ENCODE measurements at places on chromosomes 6 and 20.

- DNase-seq: no peak
These were observed 6.4 kb downstream of the SERAC1 start for GRCh38 chr6:158161566-158162254.

DNA sequence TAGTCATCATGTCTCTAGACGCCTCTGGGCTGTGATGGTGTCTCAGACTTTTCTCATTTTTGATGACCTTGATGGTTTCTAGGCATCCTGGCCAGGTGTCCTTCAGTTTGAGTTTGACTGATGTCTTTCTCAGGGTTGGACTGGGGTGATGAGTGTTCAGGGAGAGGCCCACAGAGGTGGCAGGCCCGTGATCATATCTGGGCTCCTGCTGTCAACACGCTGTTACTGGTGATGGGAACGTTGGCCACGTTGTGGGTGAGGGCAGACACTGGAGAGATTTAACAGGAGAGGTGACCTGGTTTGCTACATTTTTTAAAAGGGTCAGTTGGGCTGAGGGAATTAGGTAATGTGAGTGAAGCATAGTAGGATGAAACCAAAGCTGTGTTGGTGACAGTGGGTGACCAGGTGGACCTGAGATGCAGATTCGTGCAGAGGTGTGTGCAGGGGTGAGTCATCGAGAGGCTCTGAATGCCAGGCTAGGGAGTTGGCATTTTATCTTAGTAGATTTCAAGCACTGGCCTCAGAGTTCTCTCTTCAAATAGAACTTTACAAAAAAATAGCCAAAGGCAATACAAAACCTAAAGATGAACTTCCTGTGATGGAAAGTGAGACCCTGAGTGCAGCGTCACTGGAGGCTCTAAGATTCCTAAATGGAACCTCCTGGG lies 174.1 kb downstream of the CDH26 start:
- DNase-seq: no peak

GRCh38 chr6:107769053-107769658 lies 55.0 kb downstream of the SCML4 start:
- DNase-seq: no peak

- DNase-seq: no peak
These were observed 5.2 kb downstream of the RPS12 start for GRCh38 chr6:132819405-132820161.

- DNase-seq: no peak
These were observed 156.8 kb downstream of the PKHD1 start for GRCh38 chr6:51930602-51931001.

- no peak for DNase-seq
These were observed 380.2 kb upstream of the MMS22L start for GRCh38 chr6:97663252-97663651.

DNA sequence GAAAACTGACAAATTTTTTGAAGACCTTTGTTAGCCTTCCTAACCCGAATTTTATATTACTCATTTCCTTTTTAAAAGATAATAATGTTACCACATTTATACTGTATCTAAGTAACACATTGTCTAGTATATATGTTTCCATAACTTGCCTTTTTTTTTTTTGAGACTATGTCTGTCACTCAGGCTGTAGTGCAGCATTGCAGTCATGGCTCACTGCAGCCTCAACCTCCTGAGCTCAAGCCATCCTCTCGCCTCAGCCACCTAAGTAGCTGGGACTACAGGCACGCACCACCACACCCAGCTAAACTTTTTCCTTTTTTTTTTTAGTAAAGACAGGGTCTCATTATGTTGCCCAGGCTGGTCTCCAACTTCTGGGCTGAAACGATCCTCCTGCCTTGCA lies 18.6 kb downstream of the ZNFX1 start:
- DNase-seq: no peak

- no peak for DNase-seq
These were observed 85.5 kb upstream of the DTNBP1 start for GRCh38 chr6:15748341-15748740.

DNA sequence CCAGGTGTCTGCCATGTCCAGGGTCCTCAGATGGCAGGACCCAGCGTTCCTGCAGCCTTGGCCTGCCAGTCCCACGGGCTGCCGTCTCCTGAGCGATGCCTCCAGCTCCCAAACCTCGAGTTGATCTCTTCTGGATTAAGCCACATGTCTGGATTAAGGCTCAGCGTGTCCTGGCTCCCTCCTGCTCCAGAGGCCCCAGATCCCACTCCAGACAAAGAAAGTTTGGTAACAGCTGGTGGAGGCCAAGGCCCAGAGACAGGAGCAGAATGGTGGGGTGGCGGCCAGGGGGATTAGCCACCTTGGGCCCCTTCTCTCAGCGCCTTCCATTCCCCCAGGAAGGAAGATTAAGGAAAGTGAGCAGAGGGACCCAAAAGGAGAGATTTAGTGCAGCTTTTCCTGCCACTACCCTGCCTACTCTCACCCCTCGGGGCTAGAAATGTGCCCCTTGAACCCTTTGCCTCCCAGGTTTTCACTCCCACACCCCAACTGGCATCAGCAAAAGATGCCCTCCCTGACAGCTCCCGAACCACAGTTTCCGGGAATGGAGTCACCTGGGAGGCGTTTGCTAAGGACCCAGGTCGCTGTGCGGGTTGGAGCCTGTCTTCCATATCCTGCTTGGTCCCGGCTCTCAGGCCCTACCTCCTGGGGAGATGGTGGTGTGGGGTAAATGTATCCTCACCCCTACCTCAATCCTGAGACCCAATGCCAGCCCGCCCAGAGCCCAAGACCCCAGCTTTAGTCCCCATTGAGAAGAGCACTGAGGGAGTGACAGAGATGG lies 6.9 kb downstream of the SPDEF start:
- no peak for DNase-seq

DNA sequence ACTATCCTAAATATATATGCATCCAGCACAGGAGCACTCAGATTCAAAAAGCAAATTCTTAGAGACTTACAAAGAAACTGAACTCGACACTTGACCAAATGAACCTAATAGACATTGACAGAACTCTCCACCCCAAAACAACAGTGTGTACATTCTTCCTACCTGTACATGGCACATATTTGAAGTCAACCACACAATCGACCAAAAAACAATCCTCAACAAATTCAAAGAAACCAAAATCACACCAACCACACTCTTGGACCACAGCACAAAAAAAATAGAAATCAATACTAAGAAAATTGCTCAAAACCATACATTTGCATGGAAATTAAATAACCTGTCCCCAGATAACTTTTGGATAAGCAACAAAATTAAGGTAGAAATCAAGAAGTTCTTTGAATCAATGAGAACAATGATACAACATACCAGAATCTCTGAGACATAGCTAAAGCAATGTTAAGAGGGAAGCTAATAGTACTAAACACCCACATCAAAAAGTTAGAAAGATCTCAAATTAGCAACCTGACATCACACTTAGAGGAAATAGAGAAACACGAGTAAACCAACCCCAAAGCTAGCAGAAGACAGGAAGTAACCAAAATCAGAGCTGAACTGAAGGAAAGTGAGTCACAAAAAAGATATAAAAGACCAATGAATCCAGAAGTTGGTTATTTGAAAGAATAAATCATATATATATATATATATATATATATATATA lies 12.5 kb upstream of the TREM1 start:
- no peak for DNase-seq

- DNase-seq: no peak
These were observed 42.8 kb upstream of the PLCG1 start for GRCh38 chr20:41094353-41095055.

DNA sequence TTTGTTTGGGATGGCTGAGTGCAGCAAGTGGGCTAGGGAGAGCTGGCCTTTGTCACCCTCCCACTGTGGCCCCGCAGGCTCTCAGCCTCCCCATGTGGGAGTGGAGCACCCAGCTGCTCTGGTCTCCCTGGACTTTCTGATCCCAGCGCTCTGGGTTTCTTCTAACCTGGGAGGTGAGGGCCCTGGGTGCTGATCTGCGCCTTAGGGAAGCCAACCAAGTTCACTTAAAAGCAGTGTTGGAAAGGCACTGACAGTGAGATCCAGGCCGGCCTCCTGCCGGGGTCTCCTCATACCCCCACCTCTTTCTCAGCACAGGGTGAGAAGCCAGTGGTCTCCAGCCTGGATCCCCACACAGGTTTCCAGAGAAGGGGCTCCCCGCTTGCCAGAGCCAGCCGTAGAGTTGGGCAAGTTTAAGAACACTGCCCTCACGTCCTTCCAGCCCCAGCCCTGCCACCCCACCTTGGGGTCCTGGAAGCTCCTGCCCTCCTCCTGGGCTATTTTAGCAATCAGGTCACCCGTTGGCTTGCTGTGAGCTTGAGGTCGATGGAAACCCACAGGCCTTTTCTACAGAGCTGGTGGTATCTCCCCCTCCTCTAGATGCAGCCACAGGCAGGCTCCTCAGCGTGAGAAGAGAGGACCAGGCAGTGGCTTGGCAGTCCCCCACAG lies 9.6 kb downstream of the C20orf203 start:
- DNase-seq: no peak

GRCh38 chr6:43246301-43247113 lies 3.2 kb downstream of the TTBK1 start:
- DNase-seq: peak; percentile 86

- DNase-seq: no peak
These were observed 25.3 kb upstream of the MDGA1 start for GRCh38 chr6:37723016-37723415.

DNA sequence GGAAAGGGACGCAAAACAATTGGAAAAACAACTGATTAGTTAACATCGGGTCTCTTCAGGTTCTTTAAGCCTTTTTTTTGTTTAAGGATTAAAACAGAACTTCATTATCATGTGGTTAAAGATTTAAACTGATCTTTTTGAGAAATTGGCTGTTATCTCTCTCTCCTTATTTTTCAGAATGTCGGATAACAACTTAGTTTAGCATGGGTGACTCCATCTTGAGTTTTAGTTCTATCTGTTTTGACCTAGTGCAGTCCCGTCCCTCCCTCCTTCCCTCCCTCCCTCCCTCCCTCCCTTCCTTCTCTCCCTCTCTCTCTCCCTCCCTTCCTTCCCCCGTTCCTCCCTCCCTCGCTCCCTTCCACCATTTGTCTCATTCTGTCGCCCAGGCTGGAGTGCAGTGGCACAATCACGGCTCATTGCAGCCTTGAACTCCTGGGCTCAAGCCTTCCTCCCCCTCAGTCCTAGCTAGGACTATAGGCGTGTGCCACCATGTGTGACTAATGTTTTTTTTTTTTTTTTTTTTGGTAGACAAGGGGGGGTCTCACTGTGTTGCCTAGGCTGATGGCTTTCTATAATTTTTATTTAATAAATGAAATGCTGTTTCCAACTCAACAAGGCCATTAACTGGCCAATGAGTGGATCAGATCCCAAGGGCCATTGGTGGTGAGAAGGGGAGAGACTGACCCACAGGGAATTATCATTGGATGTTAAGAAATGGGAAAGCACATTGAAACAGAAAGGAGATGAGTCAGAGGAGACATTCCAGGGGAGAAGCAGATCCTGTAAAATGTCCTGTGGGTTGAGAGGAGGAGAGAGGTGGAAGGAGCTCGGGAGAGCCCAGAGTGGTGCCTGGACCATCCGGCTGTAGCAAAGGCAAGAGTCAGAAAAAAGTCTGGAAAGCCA lies 13.6 kb downstream of the BAK1 start:
- no peak for DNase-seq

- DNase-seq: no peak
These were observed 587.9 kb upstream of the FLRT3 start for GRCh38 chr20:14925300-14925699.

DNA sequence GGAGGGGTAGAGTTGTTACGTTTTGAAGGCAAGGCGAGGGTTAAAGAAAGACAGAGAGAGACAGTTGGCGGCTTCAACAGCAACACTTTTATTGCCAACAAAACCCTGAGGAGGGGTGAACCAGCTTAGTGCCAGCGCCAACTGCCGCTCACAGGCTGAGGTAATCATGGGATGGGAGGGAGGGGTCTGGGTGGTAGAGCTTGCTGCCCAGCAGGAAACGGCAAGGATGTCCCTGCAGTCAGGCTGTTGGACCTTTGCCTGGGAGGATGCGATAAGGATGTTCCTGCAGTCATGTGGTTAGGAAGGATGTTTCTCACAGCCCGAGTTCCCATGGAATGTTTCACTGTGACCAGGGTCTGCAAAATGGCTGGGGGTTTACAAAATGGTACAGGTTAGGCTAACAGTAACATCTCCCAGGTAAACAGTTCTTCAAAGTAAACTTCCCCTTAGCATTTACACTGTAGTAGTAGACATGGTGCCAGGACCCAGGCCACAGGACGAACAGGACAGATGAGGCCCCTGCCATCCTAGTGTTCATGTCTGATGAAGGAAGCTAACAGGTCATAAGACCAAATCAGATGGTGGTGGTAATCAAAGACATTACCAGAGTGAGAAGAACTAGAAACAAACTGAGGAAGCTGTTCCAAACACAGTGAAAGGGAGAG lies 647.3 kb upstream of the DEFB115 start:
- no peak for DNase-seq
